ENCODE measurements at places on chromosomes 4 and X.

DNA sequence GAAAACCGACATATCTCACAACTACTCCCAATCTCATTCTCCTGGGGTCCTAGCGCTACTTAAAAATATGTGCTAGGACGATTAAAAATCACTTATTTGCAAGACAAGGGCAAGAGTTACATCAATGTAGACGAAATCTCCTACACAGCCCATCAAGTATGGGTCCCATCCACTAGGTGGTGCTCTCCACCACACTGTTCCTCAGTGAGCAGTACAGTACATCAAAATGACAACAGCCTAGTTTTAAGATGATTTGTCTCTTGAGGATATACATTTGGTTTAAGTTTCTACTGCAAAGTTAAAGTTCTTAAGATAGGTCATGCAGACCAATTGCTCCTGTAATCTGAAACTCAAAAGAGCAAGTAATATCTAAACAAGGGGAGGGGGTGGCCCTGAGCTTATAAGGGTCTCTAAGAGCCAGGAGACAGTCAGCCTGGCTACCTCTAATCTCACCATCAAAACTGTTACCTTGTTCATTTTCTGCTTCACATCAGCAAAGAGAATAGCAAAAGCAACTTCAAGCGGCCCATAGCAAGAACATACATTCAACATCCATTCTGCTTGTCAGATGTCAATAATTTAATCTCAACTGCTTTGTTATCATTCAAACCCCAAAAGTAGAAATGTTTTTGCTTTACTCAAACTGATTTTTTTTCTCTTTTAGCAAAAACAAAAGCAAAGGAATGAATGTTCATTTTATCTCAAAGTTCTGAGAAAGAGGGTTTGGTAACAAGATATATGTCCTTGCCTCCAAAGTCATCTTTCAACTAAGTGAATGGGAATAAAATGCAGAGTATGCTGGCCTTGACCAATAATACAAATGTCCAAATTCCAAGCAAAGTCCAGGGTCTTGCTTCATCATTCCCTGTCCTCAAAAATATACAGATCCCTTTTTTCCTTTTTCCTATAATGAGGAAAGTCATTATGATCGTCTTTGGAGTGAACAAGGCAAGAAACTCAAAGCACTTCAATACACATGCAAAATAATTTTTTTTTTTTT is 53.1 kb downstream of the STX18 start:
- peak; percentile 10 for DNase-seq

- DNase-seq = no peak
Observed at GRCh38 chrX:54042609-54043021, 1.7 kb downstream of the PHF8 start.

DNA sequence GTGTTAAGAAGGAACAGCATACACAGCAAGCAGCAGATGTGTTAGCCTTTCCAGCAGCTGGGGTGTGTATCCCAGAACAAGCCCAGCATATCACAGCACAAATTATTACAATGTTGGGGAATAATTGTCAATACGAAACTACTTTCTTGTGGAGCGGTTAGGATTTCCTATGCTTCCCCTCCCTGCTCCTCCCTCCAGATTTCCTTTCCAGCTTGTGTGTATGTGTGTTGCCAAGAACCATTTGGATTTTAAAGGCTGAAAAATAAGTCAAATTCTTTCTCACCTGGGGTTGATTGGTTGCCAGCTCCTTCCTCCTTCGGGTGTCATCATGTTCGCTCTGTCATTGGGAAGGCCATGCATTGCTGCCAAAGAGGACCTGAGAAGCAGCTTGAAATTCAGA is 178.2 kb upstream of the FRMPD4 start:
- DNase-seq = no peak

GRCh38 chrX:8851231-8851886 is 50.2 kb upstream of the FAM9A start:
- DNase-seq = no peak

DNA sequence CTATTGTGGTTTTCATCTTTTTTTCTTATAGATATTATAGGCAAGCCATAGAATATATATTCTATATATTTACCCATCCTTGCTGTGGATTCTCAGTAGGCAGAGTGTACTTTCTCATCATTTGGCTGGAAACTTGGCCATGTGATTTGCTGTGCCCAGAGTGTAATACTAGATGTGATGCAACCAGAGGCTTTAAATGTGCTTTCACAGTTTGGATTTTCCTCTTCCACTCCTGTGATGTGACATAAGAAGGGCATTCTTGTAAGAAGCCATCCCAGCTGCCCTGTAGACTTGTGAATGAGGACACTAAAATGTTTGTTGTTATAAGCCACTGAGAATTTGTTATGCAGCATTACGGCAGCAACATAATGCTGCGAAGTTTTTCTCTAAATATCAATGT is 10.4 kb upstream of the HPGDS start:
- no peak for DNase-seq

GRCh38 chrX:23493941-23494374 is 159.3 kb downstream of the PTCHD1 start:
- no peak for DNase-seq

GRCh38 chrX:128634754-128635153 is 582.6 kb upstream of the ACTRT1 start:
- no peak for DNase-seq

DNA sequence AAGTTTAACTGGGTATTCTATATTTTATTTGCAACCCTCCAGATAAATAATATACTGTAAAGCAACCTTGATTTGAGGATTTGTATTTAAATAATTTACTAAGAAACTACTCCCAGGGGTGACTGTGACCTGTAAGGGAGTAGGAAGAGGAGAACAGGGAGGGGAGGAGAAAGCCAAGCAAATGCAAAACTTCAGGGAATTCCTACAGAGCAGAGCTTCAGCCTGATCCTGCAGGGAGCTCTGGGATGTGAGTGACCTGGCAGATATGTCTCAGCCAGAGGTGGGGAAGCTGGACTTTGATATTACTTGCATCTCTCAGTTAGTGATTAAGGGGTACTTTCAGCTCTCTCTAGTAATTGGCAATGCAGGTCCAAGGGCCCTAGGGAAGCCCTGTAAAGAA is 302.0 kb downstream of the FRMPD4 start:
- DNase-seq = no peak

DNA sequence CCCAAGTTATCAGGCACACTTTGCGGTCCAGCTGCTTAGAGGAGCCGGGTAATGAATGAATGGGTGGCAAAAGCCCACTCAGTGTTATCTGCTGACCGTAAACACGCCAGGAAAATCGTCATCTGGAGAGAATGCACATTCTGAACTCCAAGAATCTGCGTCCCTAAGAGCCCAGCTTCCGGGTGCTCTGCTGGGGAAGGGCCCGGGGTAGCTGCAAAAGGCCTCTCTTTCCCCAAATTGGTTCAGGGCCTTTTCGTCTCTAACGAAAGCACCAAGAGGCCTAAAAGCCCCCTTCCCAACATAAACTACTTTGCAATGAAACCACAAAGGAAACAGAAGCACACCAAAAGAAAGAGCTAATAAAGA is 1.6 kb upstream of the SFRP2 start:
- no peak for DNase-seq

- no peak for DNase-seq
Observed at GRCh38 chrX:14406225-14406624, 123.1 kb upstream of the GLRA2 start.

DNA sequence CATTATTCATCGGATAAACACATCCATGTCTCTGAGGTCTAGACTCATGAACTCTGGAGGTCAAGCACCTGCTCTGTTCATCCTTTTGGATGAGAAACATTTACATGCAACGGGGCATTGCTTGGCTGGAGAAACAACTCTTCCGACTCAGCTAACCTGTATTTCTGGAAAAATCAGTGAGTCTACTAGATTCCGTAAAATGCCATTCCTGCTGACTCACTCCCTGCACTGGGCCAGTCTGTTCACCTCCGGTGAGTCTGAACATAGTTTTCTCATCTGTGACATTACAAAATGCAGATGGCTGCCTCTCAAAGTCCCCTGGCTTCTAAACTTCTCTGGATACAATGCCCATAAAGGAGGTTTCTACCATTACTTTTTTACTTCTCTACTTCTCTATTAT is 185.7 kb upstream of the HS3ST1 start:
- DNase-seq = no peak

DNA sequence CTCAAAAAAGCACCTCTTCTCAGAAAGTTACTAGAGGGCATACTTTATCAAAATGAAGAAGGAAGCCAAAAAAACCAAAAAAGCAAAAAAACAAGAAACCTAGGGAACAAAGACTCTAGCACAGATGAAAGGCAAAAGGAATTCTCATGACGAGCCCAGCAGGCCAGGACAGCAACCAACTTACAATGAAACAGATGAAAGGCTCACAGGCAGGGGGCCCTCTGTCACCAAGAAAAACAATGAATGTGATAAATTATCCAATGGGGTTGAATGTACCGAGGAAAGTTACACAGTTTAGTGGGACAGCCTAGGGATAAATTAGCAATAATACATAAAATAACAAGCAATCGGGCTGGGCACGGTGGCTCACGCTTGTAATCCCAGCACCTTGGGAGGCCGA is 79.0 kb downstream of the GPR82 start:
- no peak for DNase-seq

GRCh38 chrX:84133023-84133422 is 55.0 kb downstream of the RPS6KA6 start:
- no peak for DNase-seq

DNA sequence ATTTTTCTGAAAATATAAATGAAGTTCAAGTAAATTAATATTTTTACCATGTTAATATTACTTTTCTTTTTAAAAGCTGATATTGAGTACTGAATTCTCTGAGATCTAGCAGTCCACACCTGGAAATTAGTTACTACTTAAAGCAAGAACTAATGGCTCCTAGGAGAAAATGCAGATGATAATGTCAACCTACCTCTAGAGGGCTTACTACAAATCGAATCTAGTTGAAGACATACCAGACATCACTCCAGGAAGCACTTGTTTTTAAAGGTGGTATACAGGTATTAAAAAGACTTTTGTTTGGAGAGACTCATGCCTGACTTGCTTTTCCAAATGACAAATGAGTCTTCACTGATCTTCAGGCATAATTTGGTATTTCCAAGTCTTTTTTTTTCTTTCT is 516.4 kb upstream of the BOD1L1 start:
- no peak for DNase-seq

GRCh38 chrX:132958091-132958703 is at the start of gene HS6ST2:
Gene HS6ST2, minus strand, starts transcription at chrX:132958629.
- no peak for DNase-seq

DNA sequence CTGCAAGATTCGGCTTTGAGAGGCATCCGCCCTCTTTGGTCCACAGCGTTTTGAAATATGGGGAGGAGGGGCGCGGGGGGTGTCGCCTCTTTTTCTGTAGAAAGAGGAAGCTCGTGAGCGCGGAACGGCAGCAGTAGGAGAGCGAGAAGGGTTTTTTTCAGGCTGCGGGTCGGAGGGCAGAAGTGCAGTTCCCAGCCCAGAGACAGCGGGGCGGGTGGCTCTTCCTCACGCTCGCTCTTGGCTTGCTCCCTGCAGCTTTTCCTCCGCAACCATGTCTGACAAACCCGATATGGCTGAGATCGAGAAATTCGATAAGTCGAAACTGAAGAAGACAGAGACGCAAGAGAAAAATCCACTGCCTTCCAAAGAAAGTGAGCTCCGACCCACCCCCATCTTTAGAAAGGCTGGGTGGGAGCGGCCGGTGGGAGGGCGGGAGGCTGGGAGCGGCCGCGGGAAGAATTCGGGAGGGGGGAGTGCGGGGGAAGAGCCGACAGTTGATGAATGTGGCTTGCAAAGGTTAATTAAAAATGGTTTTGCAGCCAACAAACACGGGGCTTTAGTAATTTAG is 1.2 kb downstream of the TMSB4X start:
- no peak for DNase-seq

GRCh38 chr4:188198982-188199792 is 59.9 kb downstream of the TRIML1 start:
- DNase-seq = no peak

DNA sequence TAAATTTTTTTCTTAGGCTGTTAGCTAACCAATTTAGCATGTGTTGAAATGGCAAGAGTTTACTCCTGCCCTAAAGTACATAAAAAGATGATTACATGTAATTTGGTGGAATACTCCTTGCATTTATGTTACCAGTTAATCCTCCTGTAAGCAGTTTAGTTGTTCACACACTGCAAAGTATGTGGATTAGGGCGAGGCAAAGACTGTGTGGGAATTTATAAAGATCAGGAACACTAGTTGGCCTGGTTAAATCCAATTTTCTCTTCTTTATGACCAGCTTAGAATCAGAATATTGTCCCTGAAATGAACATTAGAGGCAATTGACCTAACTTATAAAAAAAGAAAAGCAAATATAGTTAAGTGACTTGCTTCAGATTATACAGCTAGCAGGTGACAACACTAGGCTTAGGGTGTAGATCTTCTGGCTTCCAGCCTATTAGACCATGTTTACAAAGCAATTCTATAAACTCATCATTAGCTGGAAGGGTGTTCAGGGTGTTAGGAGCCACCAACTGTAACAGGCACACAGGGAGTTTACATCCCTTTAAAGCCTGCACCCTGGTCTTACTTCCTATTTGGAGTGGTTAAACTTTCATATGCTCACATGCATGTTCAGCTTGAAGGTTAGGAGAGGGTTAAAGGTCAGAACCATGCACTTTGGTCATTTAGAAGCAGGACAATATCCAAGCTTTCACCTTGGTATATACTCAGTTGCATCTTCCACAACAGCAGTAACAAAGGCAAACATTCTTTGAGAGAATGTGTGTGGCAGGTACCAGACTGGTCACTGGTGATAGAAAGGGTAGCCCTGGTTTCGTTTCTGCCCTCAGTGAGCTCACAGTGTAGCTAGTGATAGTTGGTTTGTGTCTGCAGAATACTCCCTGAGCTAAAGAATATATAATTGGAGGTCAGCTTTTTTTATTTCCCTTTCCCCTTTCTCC is 72.6 kb downstream of the GC start:
- no peak for DNase-seq

- DNase-seq = no peak
Observed at GRCh38 chr4:107857741-107858140, 33.0 kb downstream of the SGMS2 start.

DNA sequence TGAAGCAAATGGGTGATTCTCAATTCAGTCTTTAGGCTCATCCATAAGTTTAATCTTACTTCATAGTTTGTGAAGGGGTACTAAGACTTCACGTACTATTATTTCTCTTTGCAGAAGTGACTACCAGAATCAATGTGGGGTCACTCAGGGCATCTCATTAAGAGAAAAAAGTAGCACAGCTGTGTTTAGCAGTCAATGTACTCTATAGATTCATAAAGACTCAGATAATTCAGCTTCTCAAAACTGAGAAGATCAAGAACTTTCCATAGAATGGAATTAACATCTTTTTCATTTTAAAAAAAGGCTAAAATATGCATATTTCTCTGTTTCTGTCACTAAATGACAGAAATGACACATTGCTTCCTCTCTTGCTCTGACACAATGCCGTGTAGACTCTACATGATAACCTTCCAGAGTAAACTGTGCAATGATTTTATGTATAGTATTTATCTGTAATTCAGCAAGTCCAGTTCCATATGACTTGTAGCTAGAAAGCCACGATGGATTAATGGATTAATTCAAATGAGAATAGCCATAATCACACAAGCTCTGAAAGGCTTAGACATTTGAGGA is 20.3 kb upstream of the LSM6 start:
- DNase-seq = no peak

All from stimulated activated CD8-positive, alpha-beta memory T cell treated with anti-CD3 and anti-CD28 coated beads, Interleukin-4, amount 100 ng/mL, for 1 hour (primary cell).